Peyer's patch (tissue), 4 donors: ENCODE measurements at places on chromosomes 3 and 15. TPM values are rescaled to one million over a fixed set of nuclear protein-coding genes. Genes with fewer than 3 reads are reported as not detected.

The ZNF662 gene
- total RNA-seq, result 7.1 TPM

The GAP43 gene
- 1.5 TPM for total RNA-seq

The SERPINI2 gene
- not detected for total RNA-seq

The KY gene
- 0.88 TPM for total RNA-seq

The DZIP3 gene
- total RNA-seq, result 4.6 TPM

The BFSP2 gene
- not detected for total RNA-seq

The UPK1B gene
- total RNA-seq, result not detected

The DNAH1 gene
- 42.1 TPM for total RNA-seq

The PLOD2 gene
- 53.2 TPM for total RNA-seq

The TERC gene
- 70.0 TPM for total RNA-seq

The WDR93 gene
- not detected for total RNA-seq

The RTP1 gene
- total RNA-seq, result not detected
